Fibroblast of skin of scalp (primary cell): ENCODE measurements at places on chromosomes 5 and 9.

GRCh38 chr5:150108711-150109514 lies 22.6 kb upstream of the CSF1R start:
- DNase-seq, result no peak

- peak; percentile 33 for DNase-seq
Measured at GRCh38 chr9:116899337-116900006, 212.4 kb downstream of the TRIM32 start.

GRCh38 chr5:90097082-90097477 lies 312.5 kb downstream of the CETN3 start:
- no peak for DNase-seq

DNA sequence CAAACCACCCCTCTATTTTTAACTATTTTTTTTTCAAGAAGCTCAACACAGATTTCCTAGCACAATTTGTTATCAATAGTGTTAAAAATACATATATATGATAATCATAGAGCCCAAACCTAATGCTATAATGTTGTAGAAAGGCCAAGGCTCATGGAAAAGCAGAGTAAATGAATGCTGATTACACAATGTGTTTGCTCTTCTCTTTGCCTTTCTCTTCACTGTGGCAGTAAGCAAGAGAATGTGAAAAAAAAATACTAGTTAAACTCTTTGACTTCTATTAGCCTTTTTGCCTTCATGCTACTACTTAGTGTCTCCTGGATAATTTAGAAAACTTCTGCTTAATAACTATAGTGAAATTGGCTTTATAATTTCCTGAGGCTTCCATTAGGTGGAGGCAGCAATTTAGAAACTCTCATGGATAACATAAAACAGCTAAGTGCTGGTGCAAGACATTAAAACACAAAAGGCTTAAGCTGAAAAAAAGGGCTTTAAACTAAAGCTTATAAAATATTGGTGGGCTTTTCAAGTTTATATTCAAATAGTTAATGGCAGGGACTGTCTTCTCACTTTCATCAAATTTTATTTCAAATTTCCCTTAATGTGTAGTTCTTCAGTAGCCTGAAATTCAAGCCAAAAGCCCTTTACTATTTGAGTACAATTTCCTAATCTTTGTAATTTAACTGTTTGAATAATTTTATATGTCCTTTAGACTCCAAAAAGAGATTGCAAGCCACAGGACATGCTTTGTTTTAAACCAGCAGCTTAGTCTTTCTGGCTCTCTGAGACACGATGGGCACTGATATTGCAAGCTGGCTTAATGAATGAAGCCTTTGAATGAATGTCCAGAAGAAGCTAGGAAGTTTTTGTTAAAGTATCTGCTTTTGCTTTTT lies 2031.8 kb upstream of the CDH6 start:
- no peak for DNase-seq

GRCh38 chr5:99438619-99439018 lies 509.8 kb upstream of the CHD1 start:
- no peak for DNase-seq

DNA sequence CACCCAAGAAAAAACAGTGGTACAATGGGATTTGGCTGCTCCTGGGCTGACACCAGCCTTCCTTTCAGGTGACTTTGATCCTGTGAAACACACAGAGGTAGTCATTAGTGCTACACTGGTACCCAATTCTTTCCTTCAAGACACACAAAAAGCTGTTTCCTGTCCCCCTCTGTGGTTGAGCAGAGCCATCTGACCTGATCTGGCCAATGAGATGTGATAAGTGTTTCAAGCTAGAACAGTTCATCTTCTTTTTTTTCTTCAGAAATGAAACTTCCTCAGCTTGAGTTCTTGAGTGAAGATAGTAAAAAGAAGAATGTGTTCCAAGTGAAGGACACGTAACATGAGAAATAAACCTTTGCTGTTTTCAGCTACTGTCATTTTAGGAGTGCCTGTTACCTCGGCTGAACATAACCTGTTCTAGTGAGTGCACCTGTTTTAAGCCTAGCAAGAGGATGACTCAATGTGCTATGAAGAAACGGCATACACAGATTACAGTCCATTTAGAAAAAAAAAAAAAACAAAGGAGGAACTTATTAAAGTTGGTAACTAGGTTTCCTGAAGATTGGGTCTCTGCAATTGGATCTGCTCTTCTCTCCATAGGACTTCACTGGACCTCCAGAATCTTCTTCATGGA lies 287.8 kb downstream of the GAS1 start:
- no peak for DNase-seq

- no peak for DNase-seq
Measured at GRCh38 chr5:135215617-135216470, 181.8 kb upstream of the PITX1 start.

GRCh38 chr5:179986328-179986727 lies 78.6 kb upstream of the TBC1D9B start:
- no peak for DNase-seq

- DNase-seq, result no peak
Measured at GRCh38 chr5:178399701-178400095, 167.1 kb upstream of the PHYKPL start.

DNA sequence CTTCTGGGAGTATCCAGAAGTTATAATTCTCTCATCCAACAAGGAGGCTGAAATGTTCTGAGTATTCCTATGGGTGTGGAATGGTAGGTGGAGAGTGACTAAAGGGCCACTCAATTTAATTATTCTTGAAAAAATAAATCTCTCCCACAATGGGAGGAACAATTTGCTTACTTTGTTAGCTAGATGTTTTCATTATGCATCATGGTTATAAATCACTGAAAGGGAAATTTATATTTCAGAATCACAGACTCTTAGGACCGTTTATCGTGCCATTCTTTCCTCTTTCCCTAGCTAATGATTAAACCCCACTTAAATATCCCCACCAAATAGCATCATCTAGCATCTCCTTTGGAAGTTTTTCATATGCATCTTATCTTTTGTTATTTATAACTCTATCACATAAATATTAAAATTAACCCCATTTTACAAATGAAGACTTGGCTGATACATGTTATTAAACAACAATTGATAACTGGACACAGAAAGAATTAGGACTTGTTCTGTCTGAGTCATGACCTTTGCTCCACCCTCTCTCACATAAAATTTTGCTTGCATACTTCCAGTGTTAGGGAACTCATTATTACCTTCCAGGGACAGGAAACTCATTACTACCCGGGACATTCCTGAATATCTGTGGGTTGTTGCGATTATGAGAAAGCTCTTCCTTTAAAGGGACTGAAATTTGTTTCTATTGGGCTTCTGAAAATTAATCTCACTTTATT lies 94.9 kb upstream of the NMUR2 start:
- DNase-seq, result no peak

DNA sequence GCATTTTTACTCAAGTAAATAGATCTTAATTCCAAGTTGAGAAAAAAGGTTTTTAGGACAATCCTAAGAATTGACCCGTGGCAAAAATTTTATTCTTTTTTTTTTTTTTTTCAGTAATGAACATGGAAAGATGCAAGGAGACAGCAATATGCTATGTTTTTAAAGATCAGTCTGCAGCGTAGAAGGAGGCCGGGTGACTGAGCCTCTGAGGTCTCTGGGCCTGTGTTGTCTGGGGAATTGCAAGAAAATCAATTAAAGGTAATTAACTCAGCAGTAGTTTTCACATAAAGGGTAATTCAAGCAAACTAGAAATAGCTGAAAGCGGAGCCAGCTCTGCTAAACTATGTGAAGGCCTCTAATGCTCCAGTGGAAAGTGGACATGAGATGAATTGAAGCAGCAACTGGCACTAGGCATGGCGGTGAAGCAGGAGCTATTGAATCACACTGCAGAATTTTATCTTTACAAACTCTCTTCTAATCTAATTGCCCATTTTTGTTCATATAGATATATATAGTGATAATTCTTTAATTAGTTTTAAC lies 285.2 kb upstream of the ITGA1 start:
- DNase-seq, result no peak

DNA sequence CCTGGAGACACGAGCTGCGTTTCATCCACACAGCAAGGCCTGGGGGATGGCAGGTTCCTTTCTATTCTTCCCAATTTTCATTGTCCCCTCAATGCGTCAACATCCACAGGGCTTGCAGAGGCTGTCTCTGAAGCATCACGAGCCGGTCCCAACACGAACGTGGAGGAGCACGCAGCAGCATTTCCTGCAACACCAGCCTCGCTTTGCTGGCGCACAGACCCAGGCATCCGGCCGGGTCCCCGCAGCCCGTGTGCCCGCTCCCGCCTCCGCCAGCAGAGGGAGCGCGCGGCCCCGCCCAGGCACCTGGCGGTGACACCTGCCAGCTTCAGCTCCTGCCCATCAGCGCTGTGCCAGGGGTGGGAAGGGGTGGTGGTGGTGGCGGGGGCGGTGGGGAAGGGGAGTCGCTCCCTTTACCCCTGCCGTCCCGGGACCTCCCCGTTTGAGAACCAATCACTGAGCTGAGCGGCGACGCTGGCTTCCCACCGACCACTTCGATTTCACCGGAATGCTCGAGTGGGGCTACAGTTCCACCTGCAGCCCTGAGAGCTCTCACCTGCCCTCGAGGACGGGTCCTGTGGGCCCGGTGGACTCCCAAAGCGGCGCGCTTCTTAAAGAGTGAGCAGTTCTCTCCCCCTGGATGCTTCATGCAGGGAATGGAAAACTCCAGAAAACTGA lies 464.5 kb downstream of the ICE1 start:
- DNase-seq, result no peak

DNA sequence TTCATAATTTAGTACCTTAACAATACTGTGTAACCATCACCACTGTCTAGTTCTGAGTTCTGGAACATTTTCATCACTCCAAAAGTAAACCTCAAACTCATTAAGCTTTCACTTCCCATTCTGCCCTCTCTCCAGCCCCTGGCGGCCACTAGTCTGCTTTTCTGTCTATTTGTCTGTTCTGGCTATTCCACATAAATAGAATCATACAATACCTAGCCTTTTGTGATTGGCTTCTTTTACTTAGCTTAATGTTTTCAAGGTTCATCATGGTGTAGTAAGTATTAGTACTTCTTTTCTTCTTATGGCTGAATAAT lies 138.7 kb downstream of the RAPGEF6 start:
- no peak for DNase-seq

DNA sequence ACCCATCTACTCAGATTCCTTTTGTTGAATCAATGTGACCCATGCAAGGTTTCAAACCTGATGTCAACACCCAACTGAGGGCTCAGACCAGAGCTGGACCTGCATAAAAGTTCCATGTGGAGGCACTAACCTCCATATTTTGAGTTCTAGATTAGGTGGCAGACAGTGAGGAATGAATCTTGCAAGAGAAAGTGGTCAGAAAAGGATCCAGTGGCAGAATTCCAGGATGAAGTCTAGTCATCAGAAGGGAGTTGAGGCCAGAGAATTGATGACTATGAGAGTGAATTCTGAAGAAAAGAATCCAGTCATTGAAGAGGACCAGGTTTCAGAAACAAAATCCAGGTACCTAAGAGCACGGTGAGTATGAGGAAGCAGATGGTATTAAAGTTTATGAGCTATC lies 205.1 kb upstream of the RGMB start:
- DNase-seq, result peak; percentile 34

DNA sequence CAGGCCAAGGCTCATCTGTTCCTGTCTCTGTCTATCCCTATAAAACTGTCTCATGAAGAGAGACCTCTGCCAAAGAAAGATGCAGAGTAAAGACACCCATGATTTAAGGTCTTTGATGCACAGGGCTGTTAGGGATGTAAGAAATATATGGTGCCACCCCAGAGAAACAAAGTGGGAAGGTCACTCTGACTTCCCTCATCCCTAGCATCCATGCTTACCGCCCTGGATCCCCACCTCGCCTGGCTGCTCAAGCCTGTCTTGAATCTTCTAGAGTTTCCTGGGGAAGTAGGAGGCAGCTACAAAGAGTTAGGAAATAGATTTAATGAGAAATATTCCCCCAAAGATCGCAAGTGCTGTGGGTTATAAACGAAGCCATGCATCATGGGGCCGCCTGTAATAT lies 349.2 kb downstream of the SLIT3 start:
- DNase-seq, result no peak

GRCh38 chr5:35811108-35811741 lies 45.5 kb upstream of the IL7R start:
- no peak for DNase-seq

GRCh38 chr5:68378204-68378820 lies 162.8 kb downstream of the PIK3R1 start:
- no peak for DNase-seq

- DNase-seq, result no peak
Measured at GRCh38 chr9:83151627-83152137, 88.7 kb upstream of the RASEF start.

- no peak for DNase-seq
Measured at GRCh38 chr5:16994565-16994964, 58.5 kb upstream of the MYO10 start.

- DNase-seq, result peak; percentile 77
Measured at GRCh38 chr5:15604986-15605385, 105.0 kb downstream of the FBXL7 start.

- peak; percentile 15 for DNase-seq
Measured at GRCh38 chr9:133995012-133995896, 3.1 kb upstream of the VAV2 start.

GRCh38 chr5:159807586-159807985 lies 108.7 kb upstream of the ADRA1B start:
- DNase-seq, result no peak

DNA sequence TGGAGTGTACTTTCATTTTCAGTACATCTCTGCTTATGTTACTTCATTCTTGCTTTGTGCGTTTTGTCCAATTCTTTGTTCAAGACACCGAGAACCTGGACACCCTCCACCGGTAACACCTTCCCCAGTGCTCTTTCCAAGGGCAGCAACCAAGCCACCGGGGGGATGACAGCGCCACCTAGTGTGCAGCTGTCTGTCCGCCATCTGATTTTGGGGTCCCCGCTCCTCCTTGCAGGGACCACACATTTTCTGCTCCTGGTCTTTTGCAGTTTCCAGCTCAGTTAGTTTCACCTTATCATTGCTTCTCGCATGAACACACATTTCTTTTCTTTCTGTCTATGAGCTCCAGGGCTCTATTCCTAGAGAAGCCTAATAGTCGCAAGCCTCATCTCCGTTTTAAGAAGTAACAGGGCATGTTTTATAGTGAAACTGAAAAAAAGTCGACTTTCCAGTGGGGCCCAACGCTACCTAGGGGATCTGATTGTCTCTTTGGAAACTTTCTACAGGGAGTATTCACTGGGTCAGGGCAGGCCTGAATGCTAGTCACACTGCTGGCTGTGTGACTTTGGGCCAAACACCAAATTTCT lies 152.1 kb downstream of the FSTL4 start:
- DNase-seq, result no peak
